SHP77 (cell line): ENCODE measurements at places on chromosomes 3 and 15.

DNA sequence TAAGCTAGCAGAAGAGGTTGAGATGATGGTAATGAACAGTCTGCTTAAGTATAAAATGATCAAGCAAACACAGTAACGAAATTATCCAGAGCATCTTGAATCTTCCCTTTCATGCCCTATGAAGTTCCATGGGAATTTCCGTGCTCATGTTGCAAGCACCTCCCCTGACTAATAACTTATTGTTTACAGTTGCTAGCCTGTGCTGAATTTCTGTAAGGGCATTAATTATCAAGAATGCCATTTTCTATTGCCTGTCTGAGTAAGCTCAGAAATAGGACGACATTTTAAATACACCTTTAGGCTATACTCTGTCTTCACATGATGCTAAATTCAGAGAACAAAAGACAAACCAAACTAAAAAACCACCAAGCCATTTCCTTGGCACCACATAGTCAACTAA is 257.5 kb upstream of the LRTM1 start:
- no peak for DNase-seq

DNA sequence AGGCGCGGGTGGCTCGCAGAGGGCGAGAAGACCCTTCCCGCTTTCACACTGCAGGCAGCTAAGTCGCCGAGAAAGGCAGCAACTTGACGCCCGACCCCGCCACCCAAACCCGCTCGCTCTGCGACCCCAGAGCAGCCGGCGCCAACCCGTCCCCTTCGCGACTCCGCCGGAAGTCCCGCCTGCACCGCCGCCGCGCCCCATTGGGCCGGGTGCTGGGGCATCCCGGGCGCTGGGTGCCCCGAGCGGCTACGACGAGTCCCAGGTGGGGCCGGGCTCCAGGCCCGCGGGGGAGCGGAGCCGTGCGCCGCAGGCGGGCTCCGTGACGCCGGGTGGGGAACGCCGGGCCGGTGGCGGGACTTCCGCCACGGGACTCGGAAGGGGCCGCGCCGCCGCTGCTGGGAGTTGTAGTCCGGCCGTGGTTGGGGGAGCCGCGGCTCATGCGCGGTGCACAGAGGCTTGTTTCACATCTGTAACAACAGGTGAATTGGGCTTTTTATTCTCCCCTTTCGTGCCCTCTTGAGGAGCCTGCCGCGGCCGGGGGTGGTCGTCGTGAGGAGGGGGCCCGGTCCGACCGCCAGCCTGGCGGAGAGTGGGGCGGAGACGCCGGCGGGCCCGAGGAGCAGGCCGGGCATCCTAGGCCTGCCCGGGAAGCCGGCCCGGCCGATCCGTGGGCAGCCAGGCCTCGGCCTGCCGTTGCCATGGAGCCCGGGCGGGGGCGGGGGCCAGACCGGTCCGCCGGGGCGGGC is at the start of gene DHX30:
Gene DHX30 (plus strand): TSS at position 405 of the 746 bp plus-strand sequence. CDS start 7,546 bp downstream, outside the sequence.
- DNase-seq: peak; percentile 89

- DNase-seq: no peak
Observed at GRCh38 chr3:58357402-58357801, 24.7 kb downstream of the PXK start.

DNA sequence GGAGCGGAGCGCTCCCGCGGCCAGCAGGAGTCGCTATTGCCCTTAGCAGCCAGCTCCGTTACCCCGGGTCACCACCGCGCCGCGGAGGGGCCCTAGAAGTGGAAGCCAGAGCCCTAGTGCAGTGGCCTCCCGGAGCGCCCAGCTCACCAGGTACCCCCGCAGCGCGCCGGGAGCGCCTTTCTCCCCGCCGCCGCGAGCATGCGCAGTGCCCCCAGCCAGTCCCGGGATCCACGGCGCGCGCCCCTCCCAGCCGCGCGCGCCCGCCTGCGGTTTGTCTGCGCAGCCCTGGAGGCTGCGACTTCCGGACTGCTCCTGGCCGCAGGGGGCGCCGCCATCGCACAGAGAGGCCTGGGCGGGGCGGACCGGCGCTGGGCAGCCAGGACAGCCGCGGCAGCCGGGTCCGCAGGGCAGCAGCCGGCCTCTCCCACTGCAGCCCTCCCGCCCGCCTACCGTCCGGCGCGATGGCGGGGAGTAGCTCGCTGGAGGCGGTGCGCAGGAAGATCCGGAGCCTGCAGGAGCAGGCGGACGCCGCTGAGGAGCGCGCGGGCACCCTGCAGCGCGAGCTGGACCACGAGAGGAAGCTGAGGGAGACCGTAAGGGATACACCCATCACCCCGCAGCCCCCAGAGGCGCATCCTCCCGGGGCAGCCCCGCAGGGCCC is 5.7 kb downstream of the TPM1 start:
- peak; percentile 95 for DNase-seq

- no peak for DNase-seq
Observed at GRCh38 chr15:69163141-69163669, 2.8 kb downstream of the GLCE start.

- DNase-seq: no peak
Observed at GRCh38 chr15:100448481-100448880, 80.3 kb downstream of the CERS3 start.

- no peak for DNase-seq
Observed at GRCh38 chr15:41560572-41560874, 1.5 kb downstream of the TYRO3 start.

GRCh38 chr3:81743096-81744025 is 18.1 kb downstream of the GBE1 start:
- no peak for DNase-seq

DNA sequence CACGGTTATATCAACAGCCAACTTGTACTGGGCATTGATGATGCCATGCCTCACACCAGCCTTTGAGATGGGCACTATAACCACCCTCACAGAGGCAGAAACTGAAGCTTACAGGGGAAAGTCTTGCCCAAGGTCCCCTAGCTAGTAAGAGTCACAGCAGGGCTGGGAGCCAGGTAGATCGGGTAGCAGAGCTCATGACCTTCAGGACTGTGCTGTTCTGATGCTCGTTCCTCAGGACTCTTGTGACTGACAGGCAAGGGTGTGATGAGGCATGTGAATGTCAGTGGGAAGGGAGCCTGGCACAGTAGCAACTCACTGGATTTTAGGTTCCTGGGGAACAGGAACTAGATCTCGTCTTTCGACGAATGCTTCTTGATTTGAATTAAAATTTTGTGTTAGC is 65.7 kb downstream of the RLBP1 start:
- no peak for DNase-seq

DNA sequence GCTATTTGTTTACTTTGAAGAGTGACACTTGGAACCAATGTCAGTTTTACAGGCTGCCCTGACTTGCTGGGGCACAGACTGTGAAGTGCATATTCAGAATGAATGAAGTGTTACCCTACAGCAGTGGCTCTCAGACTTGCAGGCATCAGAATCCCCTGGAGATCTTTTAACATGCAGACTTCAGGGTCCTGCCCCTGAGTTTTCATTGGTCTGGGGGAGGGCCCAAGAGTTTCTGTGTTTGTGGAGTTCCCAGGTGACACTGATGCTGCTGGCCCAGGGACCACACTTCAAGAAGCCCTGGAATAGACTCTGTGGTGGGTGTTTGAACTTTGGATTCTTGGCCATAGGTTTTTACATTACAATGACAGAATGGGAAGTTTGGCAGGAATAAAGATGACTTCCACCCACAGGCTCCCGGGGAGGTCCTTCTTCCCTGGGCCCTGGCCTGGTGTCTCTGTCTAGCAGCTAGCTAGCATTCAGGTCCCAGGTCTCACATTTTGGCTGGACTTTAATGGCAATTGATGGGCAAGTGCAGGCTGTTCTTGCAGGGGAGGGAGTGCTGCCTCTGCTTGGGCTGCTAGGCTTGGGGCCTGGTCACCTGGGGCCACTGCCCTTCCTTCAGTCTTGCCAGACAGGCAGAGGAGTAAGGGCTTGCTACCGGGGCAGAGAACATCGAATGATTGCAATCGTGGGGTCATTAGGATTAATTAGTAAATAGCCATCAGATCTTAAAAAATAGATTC is 149.0 kb downstream of the APBA2 start:
- no peak for DNase-seq

DNA sequence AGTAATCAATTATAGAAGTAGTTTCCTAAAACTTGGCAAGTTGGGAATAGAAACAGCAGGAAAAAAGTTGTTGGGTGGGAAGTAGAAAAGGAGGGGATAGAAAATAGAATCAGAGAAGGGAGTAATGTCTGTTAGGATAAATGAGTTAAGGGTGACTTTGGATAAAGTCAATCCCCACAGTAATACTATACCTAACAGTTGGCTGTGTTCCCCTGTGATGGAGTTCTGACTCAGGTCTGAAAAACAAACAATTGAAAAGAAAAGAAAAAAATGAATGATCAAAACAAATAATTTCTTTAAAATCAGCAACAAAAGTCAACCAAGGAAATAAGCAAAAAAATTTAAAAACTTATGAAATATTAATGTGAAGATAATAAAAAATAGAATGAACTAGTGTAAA is 50.3 kb downstream of the EMC4 start:
- no peak for DNase-seq

DNA sequence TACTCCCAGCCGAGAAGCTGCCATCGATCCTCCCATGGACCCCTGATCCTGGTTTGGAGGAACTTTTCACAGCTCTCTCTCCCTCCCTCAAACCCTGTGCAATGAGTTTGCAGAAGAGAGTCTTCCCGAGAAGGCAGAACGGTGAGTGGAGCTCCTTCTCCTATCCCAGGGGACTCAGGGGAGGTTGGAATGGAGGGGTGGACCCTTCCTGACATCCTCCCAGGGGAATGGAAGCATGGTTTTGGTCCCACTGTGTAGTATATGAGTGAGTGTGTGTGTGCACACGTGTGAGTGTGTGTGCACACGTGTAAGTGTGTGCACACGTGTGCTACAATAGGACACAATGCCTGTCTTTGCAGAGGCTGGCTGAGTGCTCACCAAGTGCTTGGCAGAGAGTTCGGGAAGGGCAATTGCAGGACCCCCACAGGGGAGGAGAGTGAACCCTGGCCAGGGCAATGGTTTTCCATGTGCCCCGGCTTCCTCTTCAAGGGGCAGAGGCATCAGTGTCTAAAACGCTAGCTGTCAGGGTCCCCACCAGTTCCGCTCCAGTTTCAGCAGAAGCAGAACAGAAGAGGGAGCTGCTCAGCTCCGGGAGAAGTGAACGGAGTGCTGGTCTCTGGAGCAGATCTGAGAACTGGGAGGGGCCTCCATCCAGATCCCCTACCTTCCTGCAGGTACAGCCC is 13.8 kb upstream of the IL16 start:
- DNase-seq: no peak

DNA sequence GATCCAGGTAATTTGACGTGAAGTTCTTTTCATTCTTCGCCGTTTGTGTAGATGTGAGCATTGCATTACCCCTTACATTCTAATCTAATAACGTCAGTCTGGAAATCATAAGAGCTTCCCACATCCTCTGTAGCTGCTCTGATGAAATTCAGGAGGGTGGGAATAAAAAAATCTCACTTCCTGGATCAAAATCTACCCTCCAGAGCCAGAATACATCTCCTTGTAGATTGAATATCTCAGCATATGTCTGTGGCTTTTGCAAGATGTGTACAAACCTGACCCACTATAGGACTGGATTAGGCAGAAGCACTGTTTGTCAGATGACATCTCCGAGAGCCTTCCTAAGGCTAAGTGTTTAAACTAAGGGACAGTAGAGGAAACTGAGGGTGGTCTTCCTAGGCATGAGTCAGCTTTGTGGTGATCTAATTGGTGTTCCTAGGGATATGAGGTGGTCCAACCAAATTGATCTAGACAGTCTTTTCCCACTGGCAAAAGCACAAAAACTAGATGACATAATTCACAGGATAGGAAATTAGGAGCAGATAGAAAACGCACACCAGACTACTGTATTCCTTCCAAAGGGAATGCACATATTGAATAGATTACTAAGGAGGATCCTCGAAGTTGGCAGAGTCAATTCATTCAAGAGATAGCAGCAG is 216.3 kb upstream of the LRTM1 start:
- DNase-seq: no peak

- DNase-seq: peak; percentile 82
Observed at GRCh38 chr3:23685541-23686258, 120.1 kb upstream of the UBE2E1 start.

- DNase-seq: no peak
Observed at GRCh38 chr3:178417736-178418135, 118.5 kb upstream of the KCNMB2 start.

DNA sequence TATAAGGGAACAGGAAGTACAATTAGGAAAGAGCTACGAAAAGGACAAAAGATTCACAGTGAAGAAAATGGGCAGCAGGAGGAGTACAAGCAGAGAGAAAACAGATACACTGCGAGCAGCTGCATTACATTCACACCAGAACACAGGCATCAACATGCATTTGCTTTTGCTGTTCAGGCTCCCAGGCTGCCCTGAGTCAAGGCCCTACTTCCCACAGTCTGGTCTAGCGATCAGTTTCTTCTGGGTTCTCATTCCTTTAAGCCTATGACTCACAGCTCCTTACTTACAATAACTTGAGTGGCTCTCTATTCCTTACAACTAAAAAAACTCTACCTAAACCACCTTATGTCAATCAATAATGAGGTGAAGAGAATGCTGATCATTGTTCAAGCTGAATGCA is 24.5 kb upstream of the ZNF445 start:
- DNase-seq: no peak

DNA sequence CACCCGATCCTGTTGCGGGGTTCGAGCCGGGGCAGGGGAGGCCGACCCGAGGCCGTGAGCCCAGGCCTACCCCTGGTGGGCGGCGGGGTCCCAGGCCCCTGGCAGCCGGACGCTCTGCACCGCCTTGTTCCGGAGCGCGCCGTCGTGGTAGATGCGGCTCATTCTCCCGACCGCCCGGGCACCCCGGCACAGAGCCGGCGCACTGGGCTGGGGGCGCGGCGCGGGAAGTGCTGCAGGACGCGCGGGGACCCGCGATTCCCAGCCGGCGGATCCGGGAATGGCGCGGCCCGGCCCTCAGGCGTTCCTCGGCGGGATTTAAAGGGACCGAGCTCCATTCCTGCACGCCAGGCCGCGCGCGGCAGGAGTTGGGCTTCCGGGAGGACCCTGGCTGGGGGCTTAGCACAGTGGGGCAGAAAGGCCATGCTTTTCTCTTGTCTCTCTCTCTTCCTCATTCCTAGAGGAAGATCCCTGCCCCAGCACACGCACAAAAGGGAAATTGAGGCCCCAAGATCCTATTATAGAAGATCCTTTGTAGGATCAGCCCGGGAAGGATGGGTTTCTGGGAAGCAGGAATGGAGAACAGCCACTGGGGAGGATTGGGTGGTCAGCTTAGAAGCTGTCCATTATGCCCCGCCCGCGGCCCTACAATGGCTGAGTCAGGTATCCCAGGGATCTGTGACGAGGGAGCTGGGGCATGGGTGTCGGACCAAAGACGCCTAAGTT is at the start of gene ARPIN:
Gene ARPIN (minus strand): TSS at position 279 of the 723 bp plus-strand sequence. CDS start 117 bp downstream, at position 162.
- DNase-seq: peak; percentile 53
